ENCODE measurements at places on chromosomes 3 and 15. TPM values are rescaled to one million over a fixed set of nuclear protein-coding genes. Genes with fewer than 3 reads are reported as not detected.

The FBN1 gene
- total RNA-seq: 0.43 TPM

The FGF7 gene
- not detected for total RNA-seq

GRCh38 chr3:193499136-193499770 lies 55.4 kb downstream of the ATP13A4 start:
- DNase-seq: no peak

DNA sequence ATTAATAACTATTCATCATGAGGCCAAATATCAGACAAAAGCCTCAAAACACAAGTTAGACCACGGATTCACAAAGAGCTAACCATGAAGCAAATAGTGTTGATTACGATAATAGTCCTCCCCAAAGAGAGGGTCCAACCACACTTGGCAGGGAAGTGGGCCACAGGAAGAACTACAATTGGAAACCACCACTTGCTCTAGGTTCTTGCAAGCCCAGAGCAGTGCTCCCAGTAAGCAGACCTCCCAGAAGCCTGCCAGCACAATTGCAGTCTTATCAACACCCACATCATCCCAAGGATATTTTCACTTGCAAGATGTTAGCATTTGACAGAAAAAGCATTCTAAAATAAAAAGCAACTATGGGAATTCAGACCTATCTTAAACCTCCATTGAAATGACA lies 11.3 kb downstream of the SETD2 start:
- no peak for DNase-seq

DNA sequence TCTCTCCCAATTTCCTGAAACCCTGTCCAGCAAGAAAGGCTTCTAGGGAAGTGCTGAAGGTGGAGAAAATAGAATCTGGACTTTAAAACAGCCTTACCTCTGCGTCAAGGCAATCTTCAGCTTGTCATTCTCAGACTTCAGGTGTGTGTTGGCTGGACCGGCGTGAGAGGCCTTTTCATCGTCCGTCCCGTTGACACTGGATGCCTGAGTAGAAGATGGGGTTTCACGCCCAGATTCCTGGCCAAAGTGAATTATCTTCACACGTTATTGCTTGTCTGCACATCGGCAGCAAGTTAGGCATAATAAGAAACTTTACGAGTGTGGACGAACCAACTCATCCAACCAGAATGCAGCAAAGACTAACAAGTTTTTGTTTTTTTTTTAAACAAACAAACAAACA lies 49.5 kb downstream of the WHAMM start:
- no peak for DNase-seq

- DNase-seq: no peak
These were observed 23.4 kb downstream of the NCBP2 start for GRCh38 chr3:196918968-196919367.

DNA sequence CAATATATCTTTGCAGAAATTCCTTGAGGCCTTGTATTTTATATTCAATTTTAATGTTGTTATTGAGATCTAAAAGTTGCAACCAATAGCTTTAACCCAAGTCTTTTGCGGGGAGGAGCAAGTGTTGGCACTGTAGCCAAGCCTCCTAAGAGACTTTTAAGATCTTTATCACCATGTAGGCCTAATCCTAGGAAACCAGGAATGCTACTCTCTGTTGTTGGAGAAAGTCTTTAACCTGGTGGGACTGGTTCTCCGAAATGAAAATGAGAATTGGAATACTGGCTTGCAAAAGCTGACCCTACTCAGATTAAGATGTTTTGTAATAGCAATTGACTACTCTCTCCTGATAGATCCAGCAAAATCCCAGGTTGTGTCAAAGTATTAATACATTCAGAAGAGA lies 25.8 kb downstream of the SHC4 start:
- no peak for DNase-seq

- DNase-seq: no peak
These were observed 468.0 kb upstream of the GBE1 start for GRCh38 chr3:82229397-82229796.

- no peak for DNase-seq
These were observed 54.3 kb downstream of the GSK3B start for GRCh38 chr3:120039642-120040610.

The LINS1 gene
- 43.4 TPM for total RNA-seq

The UROC1 gene
- total RNA-seq: not detected

DNA sequence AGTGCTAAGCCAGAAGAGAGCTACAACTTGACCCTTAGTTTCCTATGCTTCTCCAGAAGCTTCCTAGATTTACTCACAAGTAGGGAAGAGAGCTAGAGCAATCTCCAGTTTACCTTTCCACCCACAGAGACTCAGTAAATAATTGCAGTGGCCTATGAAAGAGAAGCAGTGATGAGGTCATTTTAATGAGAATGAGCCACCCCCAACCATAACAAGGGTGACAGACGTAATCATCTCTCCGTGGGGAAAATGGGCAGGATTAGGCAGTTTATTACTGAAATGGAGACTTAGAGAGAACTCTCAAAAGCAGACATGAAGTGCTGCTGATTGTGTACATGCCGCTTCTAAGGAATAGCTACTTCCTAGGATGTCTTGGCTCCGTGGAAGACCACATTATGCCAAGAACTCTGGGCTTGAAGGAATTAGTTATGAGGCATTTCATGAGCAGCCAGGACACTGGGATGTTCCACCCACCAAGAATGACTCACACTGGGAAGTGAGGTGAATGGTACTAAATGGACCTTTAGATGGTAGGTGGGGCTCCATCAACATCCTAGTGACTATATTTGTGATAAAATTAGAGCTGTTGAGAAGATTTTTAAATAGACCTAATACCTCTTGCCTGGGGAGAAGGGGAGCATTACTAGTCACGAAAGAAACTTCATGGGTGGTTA lies 160.9 kb downstream of the EDEM1 start:
- no peak for DNase-seq

DNA sequence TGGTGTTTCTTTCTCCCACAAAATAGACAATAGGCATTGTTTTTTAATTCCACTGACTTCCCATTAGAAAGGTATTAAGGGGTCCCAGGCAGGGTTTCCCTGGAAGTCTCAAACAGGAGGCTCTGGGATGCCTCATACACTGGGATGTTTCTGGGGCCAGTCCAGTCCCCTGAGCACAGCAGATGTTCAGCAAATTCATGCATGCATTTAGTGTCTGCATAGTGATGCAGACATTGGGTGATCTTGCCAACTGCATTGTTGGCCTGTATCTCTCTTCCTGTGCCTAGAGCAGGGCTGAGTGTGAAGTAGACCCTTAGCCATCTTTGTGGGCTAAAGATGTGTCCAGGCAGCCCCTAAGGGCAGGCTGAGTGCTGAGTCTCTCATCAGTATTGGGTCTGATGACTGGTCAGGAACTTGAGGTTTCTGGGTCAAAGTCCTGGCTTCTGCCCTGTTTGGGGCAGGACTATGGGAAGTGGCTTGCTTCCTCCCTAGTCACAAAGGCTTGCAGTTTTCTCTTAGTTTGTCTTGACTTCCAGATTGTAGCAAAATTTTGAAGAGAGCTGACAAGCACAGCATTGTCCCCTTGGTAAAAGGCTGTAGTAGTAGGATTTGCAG lies 56.5 kb downstream of the BSN start:
- no peak for DNase-seq

The GOLGA8G gene
- total RNA-seq: not detected

GRCh38 chr3:76638006-76638405 lies 401.9 kb upstream of the ROBO2 start:
- DNase-seq: no peak

GRCh38 chr15:78208341-78208844 lies 26.0 kb downstream of the ACSBG1 start:
- no peak for DNase-seq

- no peak for DNase-seq
These were observed 14.4 kb downstream of the GOLGB1 start for GRCh38 chr3:121735047-121735696.

The RLBP1 gene
- not detected for total RNA-seq

The CHRM5 gene
- total RNA-seq: not detected

All from activated naive CD8-positive, alpha-beta T cell treated with anti-CD3 and anti-CD28 coated beads, Interleukin-2, amount 10 ng/mL, durations not matched to agents 7 days and 5 days (primary cell).